Suprapubic skin (tissue), 4 donors: ENCODE measurements at places on chromosomes 6 and 20. TPM values are rescaled to one million over a fixed set of nuclear protein-coding genes. Genes with fewer than 3 reads are reported as not detected.

DNA sequence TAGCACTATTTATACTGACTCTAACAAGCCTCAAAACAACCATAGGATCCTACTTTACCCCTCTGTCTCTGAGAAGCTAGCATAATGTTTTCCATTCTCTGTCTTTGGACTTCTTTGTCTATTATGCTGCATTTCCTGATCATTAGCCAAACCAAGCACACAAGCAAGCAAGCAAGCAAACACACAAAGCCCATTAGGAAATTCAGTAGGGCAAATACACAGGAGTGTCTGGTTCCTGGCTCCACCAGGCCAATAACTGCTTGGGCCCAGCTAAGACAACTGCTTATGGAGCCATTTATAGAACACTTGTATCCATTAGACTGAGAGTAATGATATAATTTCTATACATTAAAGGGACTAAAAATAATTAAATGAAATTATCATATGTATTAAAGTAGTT is 952.9 kb upstream of the EPHA7 start:
- DNase-seq: no peak

DNA sequence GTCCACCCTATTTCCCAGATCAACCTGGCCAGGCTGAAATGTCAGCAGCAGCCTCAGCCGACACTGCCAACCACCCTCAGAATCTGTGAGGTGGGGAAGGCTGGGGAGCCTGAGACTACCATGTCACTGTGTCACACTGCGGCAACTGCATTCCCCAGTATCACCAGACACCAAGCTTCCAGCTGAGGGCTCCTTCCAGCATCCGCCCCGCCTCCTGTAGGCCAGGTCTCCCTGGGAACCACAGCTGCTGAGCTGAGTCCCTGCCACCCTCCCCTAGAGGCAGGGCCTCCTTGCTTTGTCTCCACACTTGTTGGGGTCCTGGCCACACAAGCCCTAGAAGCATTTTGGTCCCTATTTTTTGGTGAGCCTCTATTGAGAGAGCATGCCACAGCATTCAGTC is 115.7 kb downstream of the UNC5CL start:
- no peak for DNase-seq

GRCh38 chr6:24990944-24991809 is 55.4 kb upstream of the RIPOR2 start:
- no peak for DNase-seq

DNA sequence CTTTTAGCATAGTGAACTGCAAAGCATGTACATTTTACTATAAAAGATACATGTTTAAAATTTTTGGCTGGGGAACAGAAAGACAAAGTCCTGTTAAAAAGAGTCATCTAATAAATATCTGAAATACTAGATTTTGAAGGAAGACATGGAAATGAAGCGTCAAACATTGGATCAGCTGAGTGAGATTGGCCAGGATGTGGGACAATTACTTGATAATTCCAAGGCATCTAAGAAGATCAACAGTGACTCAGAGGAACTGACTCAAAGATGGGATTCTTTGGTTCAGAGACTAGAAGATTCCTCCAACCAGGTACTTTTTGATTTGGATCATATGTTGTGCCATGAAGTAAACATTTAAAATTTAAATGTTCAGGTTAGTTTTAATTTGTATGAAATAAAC is 162.3 kb downstream of the UTRN start:
- DNase-seq: no peak

DNA sequence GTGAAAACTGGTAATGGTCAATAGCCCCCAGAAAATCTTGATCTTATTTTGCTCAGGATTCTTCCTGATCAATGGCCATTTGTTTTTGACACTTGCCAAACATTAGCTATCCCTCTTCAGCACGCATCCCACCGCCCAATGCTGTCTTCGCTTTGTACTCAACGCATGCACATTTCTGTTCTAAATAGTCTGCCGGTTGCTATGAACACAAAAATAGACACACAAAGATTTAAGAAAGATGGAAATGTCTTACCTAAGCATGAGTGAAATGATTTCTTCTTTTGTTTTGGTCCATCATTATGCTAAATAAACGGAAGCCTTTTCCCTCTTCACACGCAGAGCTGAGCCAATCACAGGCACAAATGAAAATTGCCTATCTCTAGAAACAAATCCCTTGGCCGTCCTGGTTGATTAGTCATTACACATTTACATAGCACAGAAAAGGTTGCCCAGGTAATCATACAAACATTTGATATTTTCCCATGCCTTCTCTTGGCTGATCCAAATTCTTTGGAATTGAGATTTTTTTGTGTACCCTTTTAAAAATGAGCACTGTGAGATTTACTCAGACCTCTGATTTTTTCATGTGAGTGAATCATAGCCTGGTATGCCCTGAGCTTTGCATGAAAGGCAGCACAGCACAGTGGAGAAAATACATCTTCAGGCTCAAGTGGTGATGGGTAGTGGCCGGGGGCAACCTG is 70.5 kb upstream of the FAM184A start:
- DNase-seq: no peak

DNA sequence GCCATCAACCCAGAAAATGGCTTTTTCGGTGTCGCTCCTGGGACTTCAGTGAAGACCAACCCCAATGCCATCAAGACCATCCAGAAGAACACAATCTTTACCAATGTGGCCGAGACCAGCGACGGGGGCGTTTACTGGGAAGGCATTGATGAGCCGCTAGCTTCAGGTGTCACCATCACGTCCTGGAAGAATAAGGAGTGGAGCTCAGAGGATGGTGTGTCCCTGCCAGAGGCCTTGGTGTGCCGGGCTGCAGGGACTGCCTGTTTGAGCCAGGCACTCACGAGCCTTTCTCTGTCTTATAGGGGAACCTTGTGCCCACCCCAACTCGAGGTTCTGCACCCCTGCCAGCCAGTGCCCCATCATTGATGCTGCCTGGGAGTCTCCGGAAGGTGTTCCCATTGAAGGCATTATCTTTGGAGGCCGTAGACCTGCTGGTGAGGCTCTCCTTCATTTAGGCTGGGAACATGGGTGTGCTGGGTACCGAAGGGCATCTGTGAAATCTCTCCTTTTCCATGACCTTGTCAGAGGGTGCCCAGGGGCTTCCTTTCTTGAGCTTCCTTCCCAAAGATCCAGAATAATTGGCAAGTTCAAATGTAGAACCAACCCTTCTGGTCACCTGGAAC is 3.4 kb downstream of the PCK1 start:
- no peak for DNase-seq

DNA sequence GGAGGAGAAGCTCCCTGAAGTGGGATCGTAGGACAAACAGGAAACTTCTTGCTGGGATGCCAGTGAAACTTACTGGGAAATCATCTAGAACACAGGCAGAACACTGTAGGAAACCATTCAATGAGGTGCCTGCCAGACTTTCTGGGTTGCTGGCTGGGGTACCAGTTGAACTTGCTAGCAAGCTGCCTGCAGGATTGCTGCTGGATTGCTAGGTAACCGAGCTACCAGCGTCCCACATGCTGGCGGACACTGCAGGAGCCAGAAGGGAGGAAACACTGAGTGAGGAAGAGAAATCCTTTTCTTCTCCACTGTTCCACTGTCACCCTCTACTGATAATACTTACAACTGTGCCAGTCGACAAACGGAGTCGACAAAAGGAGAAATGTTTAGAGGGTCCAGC is 91.3 kb upstream of the SLC35B3 start:
- no peak for DNase-seq

DNA sequence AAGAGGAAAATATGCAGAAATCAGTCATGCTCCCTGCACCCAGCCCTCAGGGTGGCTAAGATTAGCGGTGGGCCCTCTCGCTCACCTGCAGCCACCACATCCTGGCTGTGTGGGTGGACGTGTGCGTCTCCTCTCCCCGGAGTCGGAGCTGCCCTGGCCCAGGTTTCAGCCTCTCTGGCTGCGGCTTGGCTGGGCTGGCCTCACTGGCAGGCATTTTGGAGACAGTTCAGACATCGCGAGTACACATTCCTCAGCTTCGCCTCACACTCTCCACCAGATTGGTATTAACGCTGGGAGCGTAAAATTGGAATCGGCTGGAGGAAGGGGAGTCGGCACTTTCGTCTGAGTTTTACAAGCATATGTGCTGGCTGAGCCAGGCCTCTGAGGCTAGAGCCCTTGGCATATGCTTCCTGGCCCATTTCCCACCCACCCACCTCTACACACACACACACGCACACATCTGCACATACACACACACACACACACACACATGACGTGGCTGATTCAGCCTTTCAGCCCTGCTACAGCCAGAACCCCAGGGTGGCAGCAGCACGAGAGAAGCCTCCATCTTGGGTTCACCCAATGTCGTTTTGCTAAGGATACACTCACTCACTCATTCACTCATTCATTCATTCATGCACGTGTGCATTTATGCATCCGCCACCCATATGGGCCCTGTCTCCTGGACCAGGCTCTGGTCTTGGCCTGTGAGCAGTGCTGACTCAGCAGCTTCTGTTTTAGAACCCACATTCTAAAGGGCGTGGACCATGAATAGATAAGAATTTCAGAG is 42.9 kb downstream of the BCAS4 start:
- no peak for DNase-seq

- no peak for DNase-seq
Observed at GRCh38 chr20:12166053-12166717, 248.5 kb downstream of the BTBD3 start.

GRCh38 chr6:143003676-143004075 is 57.0 kb upstream of the AIG1 start:
- no peak for DNase-seq

- DNase-seq: no peak
Observed at GRCh38 chr20:33303595-33303994, 20.6 kb downstream of the BPIFB1 start.

- no peak for DNase-seq
Observed at GRCh38 chr6:40391851-40392517, 195.2 kb downstream of the LRFN2 start.

- DNase-seq: no peak
Observed at GRCh38 chr6:31304683-31305082, 32.8 kb upstream of the HLA-C start.

DNA sequence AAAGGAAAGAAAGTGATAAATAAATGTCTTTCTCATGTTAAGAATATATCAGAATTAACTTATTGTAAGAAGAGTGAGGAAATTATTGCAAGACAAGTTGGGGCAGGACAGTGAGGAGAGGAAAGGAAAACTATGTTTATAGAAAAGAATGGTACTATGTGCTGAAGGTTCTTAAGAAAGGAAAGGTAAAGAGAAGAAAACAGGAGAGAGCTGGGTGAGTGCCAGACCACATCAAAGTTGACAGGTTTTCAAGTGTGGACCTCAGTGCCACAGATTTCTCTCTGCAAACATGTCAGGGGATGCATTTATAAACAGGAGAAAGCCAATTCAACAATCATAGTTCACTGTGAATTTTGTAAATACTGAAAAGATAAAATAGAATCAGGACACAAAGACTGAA is 439.2 kb downstream of the PKHD1 start:
- DNase-seq: no peak

- DNase-seq: no peak
Observed at GRCh38 chr6:73152966-73153757, 72.1 kb downstream of the KHDC1L start.

DNA sequence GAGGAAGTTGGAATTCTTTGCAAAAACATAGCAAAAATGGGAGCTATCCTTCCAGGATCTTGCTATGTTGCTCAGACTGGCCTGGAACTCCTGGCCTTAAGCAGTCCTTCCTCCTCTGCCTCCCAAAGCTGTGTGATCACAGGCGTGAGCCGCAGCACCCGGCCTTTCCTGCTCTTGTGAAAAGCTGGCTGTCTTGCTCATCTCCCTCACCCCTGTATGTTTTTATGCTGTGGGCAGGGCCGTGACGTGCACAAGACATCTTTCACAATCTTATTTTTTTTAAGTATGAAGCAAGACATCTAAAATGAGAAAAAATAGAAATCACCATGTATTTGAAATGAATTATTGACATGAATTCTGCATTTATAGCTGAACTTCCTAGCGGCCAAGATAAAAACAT is 110.4 kb downstream of the SAMD5 start:
- peak; percentile 71 for DNase-seq

- DNase-seq: peak; percentile 71
Observed at GRCh38 chr6:124963831-124964763, 1.9 kb downstream of the RNF217 start.

GRCh38 chr6:162053084-162053483 is 674.5 kb downstream of the PRKN start:
- DNase-seq: no peak

DNA sequence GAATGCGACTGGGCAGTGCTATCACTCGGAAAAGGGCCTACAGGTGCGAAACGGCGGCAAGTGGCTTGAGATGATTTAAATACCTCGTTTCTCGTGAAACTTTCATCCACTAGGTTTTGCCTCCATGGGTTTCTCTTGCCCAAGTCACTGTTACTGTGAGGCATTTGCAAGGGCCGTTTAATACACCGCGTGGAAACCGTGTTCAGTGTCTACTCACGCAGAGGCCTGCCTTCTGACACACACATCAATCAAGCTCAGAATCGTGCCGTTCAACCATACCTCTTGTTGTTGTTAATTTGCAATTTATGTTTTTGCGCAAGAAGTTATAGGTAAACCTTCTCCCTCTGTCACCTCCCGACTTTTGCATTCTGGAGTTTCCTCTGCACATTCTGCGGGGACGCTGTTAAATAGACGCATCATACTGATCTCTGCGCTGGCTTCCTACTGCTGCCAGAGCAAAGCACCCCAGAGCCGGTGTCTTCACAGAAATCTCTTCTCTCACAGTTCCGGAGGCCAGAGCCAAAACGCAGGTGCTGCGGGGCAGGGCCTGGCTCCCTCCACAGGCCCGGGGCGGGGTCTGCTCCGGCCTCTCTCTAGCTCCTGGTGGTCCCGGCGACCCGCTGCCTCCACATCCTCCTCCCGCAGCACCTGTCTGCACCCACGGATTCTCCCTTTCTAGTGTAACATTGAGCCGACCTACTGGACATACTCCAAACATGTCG is 251.4 kb downstream of the SMOC2 start:
- peak; percentile 71 for DNase-seq

The DNAAF9 gene
- 13.5 TPM for total RNA-seq

The RIMS1 gene
- 2.9 TPM for total RNA-seq

The CLPSL1 gene
- total RNA-seq: not detected

The GABRR2 gene
- total RNA-seq: 0.89 TPM

The TP53TG5 gene
- total RNA-seq: 0.32 TPM

The KCNK16 gene
- total RNA-seq: not detected

The OR2H1 gene
- total RNA-seq: not detected

The LZTS3 gene
- 9.3 TPM for total RNA-seq

The MMP24 gene
- 0.47 TPM for total RNA-seq

The SLC35D3 gene
- total RNA-seq: 0.18 TPM
